Right lobe of liver (tissue), 6 donors: ENCODE measurements at places on chromosomes 7 and 10. TPM values are rescaled to one million over a fixed set of nuclear protein-coding genes. Genes with fewer than 3 reads are reported as not detected.
A peak's percentile ranks its signal among the peaks of the same experiment; 100 is the strongest.

NEUROD6 gene
- not detected for total RNA-seq

SLC18A3 gene
- not detected for total RNA-seq

LFNG gene
- 1.2 TPM for total RNA-seq

HSPB1 gene
- total RNA-seq, result 216 TPM

GPR146 gene
- total RNA-seq, result 23.3 TPM

ARHGEF35 gene
- total RNA-seq, result 10.8 TPM

DNA sequence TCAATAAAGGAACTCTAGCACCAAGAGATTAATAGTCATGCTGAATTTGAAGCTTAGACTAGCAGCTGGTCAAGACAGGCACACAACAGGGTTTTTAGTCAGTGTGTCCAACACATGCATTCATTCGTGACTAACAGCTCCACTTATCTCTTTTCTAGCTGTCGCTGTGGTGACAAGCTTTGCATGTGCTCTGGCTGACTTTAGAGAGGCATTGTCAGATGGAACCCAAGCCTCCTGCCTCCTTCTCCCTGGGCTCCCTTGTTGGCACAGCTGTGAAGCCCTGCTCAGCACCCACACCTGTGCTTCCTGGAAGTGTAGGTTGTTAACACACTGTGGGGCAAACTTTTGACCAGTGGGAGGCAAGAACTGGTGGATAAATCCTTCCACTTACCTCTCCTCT is 9.8 kb upstream of the AGK start:
- DNase-seq, result no peak

GRCh38 chr10:68296843-68297663 is 34.8 kb upstream of the HNRNPH3 start:
- no peak for DNase-seq

- no peak for DNase-seq
Observed at GRCh38 chr10:116043861-116044260, 229.1 kb downstream of the GFRA1 start.

DNA sequence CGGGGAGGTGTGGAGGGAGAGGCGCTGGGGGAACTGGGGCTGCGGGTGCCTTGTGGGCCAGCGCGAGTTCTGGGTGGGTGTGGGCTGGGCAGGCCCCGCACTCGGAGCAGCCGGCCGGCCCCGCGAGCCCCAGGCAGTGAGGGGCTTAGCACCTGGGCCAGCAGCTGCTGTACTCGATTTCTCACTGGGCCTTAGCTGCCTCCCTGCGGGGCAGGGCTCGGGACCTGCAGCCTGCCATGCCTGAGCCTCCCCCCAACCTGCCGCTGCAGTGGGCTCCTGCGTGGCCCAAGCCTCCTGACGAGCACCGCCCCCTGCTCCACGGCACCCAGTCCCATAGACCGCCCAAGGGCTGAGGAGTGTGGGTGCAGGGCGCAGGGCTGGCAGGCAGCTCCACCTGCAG is 116.3 kb downstream of the CFTR start:
- DNase-seq, result no peak

DNA sequence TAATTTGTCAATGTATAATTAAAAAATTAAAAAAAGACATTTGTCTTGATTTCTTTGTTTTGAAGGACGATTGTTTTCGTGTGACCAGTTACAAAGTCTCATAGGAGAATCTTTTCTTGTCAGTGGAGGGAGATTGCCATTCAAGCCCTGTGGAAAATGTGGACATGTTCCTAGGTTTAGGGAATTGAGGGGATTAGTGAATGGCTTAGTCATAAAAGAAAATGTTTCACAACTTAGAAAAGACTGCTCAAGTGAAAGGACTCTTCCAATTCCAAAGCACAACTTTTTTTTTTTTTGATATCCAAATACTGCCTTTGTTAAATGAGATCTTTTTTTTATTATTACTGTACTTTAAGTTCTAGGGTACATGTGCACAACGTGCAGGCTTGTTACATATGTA is 140.7 kb upstream of the HABP2 start:
- no peak for DNase-seq

GRCh38 chr7:143479055-143479766 is 1.5 kb downstream of the TAS2R41 start:
- DNase-seq, result no peak

GRCh38 chr7:37832194-37832593 is 16.2 kb upstream of the NME8 start:
- DNase-seq, result peak; percentile 54

- DNase-seq, result no peak
Observed at GRCh38 chr7:158439035-158439434, 148.6 kb downstream of the PTPRN2 start.

DNA sequence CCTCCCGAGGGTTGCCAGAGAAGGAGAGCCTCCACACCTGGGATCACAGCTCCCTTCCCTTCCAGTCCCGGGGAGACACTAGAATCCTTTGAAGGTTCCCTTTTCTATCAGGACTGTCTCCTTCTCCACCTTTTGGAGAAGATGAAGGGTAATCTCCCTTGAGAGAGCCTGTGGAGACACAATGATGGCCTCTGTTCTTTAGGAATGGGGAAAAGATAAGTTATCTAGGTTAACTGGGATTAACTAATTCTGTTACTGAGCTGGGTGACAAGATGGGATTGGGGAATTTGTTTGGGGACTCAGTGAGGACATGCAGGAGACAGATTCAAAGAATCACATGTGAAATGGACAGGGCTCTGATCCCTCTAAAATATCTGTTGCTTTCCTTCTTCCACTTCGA is 181.1 kb upstream of the BMPER start:
- DNase-seq, result no peak

DNA sequence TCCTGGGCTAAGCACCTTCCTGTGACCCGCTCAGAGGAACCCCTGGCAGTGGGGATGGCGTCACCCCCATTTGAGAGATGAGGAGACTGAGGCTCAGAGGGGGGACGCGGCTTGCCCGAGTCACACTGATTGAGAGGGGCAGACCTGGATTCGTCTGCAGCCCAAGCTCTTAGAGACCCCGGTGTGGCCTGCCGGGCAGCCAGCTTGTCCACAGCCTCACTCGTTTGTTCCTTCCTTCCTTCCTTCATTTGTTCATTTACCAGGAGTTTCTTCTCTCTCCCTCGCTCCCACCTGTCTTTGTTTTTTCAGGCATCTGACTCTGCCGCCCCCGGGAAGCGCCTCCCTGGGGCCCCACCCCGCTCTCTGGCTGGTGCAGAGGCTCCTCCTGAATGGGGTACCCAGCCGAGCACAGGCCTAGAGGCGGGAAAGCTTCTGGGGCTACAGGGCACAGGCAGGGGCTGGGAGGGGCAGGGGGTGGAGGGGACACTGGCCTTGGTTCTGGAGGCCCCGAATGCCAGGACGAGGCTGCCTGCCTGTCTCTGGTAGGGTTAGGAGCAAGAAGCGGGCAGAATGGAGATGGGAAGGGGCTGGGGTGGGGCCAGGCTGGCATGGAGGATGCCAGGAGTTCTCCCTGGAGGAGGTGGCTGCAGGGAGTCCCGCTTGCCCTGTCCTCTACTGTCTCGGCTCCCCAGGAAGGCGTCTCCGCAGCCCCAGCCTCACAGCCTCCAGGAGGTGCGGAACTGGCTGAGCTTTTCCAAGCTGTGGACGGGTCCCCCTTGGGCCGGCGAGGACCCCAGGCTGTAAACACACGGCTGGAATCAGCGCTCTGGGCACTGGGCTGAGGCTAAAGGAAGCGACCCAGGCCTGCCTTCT is 91.6 kb downstream of the UNCX start:
- no peak for DNase-seq

- no peak for DNase-seq
Observed at GRCh38 chr7:90594751-90595317, 1.3 kb upstream of the CDK14 start.

DNA sequence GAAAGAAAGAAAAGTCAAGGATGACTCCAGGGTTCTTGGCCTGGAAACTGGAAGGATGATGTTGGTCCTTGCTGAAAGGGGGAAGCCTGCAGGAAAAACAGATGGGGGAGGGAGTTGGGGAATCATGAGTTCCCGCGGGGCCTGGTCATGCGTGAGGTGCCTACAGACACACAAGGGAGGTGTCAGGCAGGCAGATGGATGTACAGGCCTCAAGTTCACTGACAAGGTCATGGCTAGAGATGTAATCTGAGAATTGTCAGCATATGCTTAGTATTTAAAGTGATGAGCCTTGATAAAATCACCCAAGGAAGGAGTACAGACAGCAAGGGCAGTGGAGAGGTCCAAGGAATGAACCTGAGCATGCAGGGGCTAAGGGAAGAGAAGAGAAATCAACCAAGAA is 46.8 kb downstream of the DLG5 start:
- no peak for DNase-seq

GRCh38 chr7:90538405-90538804 is 57.7 kb upstream of the CDK14 start:
- no peak for DNase-seq

DNA sequence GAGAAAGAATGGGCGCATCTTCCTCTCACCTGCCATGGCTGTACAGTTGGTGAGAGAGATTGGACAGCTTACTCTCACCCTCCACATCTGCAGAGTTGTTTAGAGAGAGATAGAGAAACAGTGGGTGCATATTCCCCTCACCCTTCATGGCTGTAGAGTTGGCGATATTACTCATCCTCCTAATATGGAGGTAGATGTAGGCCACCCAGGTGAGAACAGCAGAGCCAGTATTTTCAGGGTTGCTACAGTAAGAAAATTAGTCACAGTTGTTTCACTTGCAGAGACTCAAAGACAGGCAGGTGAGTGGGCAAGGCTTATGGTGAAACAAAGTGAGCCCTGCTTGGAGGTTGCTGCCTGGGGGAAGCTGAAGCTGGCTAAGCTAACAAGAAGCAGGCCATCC is 65.0 kb upstream of the PFKP start:
- DNase-seq, result no peak

- no peak for DNase-seq
Observed at GRCh38 chr7:53001221-53001620, 34.2 kb upstream of the POM121L12 start.

DNA sequence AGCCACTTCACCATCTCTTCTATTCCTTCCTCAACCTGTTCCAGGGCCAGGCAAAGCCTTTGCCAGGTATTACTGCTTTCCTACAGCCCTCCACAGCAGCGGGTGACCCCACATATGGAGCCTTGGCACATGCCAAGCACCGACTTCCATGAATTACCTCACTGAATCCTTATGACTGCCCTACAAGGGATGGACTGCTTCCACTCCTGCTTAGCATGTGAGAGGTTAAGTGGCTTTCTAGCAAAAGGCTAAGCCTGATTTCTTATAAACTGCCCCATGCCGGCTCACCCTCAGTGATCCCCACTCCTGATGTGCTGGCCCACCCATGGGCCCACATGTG is 44.0 kb upstream of the PDLIM1 start:
- DNase-seq, result no peak

DNA sequence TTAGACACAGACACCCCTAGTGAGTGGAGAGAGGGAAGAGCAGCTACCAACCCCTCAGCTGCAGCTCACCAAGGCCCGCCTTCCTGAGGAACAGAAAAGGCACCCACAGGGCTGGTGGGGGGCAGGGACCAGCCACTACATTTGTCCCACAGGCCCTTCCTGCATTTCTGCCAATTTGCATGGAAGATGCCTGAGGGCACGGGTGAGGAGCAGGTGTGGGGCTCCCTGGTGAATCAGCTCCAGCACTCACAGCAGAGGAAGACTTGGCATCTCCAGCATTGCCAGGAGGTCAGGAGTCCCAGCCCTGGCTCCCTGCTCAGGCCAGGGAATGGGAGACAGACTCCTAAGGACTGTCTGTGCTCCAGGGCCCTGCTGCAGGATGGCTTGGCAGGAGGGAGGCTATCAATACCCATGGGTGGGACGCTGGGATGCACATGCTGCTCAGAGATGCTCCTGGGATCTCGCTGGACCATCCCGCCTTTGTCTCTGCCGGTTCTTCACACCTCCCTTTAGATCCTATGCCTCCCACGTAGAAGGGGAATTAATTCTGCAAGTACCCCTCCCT is 109.7 kb downstream of the SLIT1 start:
- DNase-seq, result no peak
